ENCODE measurements at places on chromosomes 5 and 9.

GRCh38 chr5:77423022-77423750 is 68.9 kb downstream of the WDR41 start:
- DNase-seq = no peak

DNA sequence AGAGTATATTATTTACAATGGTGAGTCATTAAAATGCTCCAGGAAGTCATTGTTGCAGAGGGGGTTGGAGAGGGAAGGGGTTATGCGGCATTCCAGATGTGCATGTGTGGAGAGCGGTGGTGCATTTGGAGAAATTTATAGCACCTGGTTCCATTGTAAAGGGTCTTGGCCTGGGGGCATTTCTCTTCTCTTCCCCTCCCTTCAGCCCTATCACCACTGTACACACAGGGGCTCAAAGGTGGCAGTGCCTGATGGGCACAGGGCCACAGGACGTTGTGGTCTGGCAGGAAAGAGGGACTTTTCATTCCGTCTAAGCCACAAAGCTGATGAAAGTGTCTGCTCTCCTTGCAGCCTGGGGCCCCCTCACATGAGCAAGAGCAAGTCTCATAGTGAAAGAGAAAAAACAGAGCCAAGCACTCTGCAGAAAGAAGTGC is 442.4 kb upstream of the ZNF462 start:
- DNase-seq = peak; percentile 13

DNA sequence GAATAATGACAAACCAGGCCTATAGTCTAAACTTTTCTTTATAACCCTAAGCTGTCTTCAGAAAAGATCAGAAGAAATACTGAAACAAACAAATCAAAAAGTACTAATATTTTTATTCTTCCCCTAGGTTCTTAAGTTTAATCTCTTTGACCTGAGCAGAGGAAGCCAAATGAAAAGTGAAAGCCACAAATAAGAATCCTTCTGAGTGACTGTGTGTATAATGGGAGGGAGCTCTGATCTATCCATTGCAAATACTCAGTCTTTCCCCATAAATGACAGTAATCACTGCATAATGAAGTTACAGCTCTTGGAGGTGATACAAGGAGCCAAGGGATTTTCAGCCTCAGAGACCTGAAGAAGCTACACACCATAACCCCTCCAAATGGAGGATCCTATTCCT is 126.9 kb upstream of the ATP10B start:
- DNase-seq = no peak

- DNase-seq = peak; percentile 66
Observed at GRCh38 chr5:146291421-146292074, 47.1 kb upstream of the POU4F3 start.

DNA sequence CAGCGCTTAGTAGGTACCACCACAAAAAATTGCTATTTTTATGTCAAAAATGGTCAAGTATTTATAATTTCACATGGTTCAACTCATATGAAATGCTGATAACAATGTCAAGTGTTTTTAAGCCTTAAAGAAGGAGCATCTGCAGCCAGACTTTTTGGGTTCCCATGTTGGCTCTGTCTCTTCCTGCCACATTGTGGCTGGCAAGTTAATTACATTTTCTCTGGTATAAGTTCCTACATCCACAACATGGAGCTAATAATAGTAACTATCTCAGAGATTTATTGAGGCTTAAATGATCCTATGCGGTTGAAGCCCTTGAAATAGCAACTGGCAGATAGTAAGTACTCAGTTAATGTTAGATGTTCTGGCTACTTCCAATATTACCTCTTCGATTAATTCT is 5.4 kb downstream of the ATP10B start:
- no peak for DNase-seq

GRCh38 chr9:125889112-125889475 is 141.9 kb downstream of the PBX3 start:
- DNase-seq = peak; percentile 4

- DNase-seq = no peak
Observed at GRCh38 chr5:33328818-33329217, 111.9 kb upstream of the TARS1 start.

DNA sequence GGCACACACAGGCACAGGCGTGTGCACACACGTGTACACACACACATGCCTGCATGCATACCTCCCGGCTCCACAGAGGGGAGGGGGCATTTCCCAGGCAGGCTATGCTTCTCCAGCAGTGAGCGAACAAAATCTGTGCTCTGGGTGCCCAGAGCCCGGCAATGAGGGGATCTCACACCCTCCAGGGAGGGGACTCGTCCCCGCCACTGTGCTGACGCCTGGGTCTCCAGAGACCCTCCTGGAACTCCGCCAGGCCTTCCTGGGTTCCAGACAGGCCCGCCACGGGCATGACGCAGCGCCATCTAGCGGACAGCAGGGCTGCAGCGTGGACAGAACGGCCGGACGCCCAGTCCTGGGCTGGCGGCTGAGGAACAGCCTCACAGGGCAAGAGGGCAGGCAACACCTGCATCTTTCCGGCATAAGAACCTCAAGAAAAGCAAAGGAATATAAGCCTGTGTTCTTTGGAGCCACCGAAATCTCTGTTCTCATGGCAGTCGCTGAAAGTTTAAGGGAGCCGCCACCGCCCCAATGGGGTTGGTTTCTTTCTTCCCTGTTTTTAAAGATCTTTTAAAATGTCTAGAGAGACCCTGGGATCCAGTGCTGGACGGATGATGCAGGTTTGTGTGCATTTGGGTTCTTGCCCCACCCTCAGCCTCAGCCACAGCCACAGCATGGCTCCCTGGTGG is 135.6 kb upstream of the PPP1R26 start:
- DNase-seq = peak; percentile 40

- DNase-seq = no peak
Observed at GRCh38 chr5:176849611-176850227, 39.4 kb downstream of the UNC5A start.

DNA sequence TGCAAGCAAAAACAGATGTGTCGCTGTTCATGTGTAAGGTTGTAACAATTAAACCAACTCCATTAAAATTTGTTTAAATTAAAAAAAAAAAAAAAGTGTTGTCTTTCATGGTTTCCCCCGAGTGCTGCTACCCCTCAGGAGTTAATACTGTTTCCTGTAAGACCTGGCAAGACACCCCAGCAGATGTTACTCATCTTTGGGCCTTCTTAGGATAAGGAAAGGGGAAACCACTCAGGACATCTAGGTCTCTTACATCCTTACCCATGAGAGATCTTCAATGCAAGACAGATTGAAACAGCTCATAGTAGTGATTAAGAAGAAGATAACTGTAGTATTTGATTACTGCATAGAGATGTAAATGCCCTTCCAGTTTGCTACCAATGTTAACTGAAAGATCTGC is 33.5 kb upstream of the F2R start:
- DNase-seq = no peak

- peak; percentile 75 for DNase-seq
Observed at GRCh38 chr5:40436535-40437237, 243.0 kb upstream of the PTGER4 start.

DNA sequence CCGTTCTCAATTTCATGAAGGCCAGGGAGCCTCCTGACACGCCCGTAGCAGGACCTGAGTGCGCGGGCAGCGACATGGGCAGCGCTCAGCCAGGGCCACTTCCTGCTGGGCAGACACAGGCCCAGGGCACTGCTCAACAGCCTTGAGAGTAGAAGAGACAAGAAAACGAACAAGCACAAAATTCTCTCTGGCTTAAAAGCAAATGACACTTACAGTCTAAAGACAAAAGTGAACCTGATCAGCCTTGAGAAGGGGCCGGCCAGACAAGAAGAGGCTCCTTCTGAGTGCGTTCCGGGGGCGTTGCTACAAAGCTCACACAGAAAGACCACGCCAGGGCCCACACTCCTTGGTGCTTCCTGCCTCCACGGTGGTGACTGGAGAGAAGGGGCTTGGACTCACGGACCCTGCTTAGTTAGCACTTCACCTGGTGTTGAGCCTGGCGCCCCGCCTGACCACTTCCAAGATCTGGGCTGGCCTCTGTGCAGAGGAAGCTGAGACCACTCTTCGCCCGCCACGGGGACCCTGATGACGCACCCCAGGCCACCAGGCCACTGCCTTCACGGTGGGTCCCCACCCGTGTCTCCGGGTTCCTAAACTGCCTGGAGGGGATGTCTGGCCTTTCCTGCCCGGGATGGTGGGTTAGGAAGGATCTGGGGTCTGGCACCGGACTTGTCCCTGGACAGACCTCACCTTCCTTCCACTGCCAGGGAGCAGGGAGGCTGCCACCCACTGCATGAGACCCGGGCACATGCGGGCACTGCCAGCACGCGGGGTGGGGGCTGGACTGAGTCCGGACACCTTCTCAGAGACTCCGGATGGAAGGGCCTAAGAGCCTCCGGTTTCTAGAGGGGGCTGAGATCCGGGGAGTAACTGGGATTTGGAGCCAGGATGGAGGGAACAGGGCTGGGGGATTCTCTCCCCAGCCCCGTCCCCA is 1.3 kb downstream of the SLC12A7 start:
- peak; percentile 39 for DNase-seq

DNA sequence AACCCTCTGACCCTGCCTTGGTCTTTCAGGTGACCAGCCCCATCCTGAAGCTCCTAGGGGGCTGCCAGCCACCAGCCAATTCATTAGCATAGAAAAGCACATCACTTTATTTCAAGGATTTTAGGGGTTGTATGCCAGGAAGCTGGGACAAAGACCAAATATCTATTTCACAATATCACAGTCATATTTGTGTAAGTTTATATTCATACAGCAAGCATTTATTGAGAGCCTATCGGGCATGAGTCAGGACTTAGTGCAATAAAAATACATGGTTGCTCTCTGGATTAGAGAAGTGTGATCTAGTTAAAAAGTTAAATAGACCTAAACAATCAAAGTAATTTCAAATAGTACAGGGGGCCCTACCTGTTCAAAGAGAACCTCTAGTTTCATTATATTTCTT is 113.8 kb downstream of the ERCC6L2 start:
- DNase-seq = no peak

DNA sequence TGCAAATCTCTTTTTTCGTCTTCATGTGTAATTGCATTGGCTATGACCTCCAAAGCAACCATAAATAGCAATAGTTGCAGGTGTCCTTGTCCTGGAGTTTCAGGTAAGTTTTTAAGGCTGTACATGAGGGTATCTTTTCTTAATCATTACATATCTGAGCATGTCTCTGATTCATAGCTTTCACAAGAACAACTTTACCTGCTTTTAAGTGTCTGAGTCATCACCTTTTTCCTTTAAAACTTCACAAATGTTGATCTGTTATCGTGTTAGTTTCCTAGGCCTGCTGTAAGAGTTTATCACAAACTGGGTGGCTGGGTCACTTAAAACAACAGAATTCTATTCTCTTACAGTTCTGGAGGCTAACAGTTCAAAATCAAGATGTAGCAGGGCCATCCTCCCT is 13.8 kb downstream of the GARNL3 start:
- DNase-seq = no peak

DNA sequence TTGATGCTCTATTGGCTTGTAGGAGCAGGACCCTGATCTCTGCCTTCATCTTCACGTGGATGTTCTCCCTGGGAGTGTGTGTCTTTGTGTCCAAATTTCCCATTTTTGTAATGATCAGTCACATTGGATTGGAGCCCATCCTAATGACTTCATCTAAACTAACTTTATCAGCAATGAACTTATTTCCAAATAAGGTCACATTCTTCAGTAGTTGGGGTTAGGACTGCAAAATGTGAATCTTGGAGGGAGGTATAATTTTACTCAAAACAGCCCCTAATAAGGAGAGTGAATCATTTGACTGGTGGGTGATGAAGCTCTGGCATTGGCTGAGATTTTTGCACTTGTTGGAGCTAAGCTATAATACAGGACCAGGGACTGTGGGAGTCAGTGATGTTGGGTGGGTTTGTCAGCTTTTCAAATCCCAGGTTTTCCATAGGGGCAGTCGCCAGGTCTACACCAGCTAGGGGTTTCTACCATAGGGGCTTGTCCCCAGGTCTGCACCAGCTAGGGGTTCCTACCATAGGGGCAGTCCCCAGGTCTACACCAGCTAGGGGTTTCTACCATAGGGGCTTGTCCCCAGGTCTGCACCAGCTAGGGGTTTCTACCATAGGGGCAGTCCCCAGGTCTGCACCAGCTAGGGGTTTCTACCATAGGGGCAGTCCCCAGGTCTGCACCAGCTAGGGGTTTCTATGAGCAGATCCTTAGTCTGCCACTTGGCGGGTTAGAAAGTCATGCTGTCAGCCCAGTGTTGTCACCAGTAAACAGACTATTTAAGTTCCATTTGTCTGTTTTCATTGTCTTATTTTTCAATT is 382.6 kb upstream of the DAP start:
- no peak for DNase-seq

DNA sequence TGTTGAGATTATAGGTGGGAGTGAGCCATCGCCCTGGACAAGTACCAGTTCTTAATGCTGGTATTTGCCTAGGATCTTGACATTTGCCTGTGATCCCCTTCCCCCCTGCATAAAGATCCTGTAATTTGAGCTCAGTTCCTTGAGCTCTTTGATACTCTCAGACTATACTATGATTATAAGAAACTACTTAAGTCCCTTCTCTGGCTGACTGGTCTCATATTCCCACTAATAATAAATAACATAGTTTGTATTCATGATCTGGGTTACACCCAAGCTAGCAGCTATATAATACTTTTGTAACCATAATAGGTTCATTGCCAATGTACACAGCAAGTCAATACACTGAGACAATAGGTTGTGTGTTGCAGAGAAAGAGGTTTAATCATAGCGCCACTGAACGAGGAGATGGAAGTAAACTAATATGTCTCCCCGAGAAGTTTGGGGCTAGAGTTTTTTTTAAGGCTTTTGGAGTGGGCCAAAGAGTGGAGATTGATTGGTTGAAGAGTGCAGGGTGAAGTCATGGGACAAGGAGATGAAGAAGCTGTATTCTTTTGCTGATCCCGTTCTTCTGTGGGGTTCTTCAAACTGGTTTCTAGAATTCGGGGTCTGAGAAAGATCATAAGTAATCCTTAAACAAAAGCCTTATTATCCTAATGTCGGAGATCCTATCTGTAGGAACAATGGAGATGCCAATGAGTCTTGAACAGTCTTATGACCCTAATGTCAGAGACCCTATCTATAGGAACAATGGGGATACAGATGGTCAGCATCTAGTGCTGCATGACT is 20.7 kb upstream of the SHOC1 start:
- DNase-seq = no peak

DNA sequence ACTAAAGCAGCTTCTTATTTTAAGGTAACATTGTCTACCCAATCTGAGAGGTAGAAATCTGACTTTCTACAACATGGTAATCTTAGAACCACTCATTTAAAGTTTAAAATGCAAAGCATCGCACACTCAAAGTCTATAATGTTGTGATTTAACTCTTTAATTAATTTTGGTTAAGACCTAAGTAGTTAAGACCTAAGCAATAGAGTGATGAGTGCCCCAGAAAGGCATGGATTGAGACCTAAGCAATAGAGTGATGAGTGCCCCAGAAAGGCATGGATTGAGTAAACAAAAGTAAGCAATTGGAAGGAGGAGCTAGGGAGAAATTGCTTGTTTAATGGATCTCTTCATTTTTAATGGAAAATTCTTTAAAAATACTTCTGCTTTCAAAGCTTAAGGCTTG is 86.8 kb downstream of the NLN start:
- DNase-seq = no peak

GRCh38 chr9:134502266-134502791 is 139.3 kb upstream of the COL5A1 start:
- DNase-seq = no peak

Data from CD8-positive, alpha-beta T cell (primary cell).